ENCODE measurements at places on chromosomes 16 and 17.

GRCh38 chr17:20087538-20088250 is 78.5 kb downstream of the SPECC1 start:
- DNase-seq, result no peak

- DNase-seq, result no peak
These were observed 7.2 kb upstream of the DRC7 start for GRCh38 chr16:57687363-57687929.

GRCh38 chr16:56675685-56676210 is 6.1 kb downstream of the MT1H start:
- DNase-seq, result no peak

- no peak for DNase-seq
These were observed 15.1 kb downstream of the BAIAP2 start for GRCh38 chr17:81049973-81050551.

- DNase-seq, result peak; percentile 78
These were observed 57.6 kb downstream of the KSR1 start for GRCh38 chr17:27513849-27514248.

- no peak for DNase-seq
These were observed 76.3 kb upstream of the WSB1 start for GRCh38 chr17:27217631-27218030.

DNA sequence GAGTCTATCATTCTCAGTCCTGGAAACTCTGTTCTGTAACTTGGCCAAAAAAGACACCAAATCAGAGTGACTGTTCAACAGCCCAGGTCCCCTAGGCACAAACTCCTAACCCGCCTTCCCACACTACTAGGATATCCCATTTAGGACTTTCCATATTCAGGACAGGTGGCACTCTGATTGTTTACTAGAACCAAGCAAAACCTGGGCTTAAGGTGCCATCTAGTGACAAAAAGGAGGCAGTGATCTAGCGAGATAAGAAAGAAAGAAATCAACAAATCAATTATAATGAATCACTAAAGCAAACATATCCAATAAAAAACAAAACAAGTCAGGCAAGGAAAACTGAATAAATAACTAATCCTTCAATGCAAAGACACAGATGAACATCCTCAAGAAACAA is 203.9 kb downstream of the CEP112 start:
- DNase-seq, result no peak

DNA sequence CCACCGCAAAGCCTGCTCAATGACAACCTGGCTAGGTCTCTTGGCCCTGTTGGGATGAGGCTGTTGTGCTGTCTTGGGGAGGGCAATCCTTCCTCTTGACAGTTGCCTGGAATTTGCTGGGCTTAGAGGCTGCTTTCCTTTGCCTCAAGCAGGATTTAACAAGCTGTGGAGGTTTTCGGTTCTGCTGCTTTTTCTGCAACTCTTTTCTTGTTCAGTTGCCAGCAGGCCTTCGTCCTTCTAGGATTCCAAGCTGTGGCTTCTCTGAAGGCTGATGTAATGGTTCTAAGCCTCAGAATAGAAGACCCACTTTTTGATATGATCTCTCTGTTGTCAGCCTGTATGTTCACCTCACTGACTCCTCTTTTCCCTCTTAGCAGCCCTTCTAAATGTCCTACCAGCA is 149.5 kb upstream of the HS3ST4 start:
- DNase-seq, result no peak
